Stimulated activated CD8-positive, alpha-beta memory T cell treated with anti-CD3 and anti-CD28 coated beads, Interleukin-15, amount 100 ng/mL, for 24 hours (primary cell): ENCODE measurements at places on chromosomes 6 and 20.

GRCh38 chr6:55812509-55812908, 62.9 kb downstream of the BMP5 start:
- no peak for DNase-seq

GRCh38 chr6:34190504-34191122, 44.7 kb upstream of the GRM4 start:
- DNase-seq, result no peak

DNA sequence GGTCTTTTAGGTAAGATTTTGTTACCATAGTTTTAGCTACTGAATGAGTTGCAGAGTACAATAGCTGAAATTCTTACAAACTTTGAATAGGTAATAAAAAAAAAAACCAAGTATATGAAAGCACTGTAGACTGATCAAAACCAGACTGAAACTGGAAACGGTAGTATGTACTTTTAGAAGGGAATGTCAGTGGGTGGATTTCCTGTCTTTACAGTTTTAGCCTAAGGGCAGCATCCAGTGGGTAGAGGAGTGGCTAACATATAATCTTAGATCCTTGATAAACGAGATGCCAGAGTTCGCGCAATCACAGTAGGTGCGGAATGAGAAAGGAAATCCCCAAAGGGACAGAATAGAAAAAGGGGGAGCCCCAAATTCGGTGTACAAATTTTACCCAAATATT, 385.9 kb upstream of the RUNX2 start:
- DNase-seq, result no peak

GRCh38 chr6:126914801-126915200, 203.7 kb upstream of the RSPO3 start:
- DNase-seq, result no peak

GRCh38 chr6:140252099-140252498, 877.7 kb upstream of the CITED2 start:
- no peak for DNase-seq

DNA sequence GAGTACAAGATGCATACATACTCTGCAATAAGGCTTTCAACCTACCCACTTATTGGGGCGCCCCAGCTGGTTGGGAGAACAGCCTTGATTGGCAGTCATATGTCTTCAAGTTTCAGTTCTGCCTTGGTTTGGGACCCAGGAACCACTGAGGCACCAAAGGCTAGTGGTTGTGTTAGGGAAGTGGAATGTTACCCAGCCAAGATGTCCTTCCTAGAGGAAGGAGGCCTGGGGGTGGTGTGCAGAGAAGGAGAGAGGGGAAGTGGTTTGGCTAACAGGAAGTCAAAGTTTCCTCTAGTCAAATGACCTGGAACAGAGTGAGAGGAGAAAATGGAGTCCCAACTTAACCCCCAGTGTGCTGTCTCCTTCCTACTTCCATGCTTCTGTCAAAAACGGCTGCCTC, 59.4 kb downstream of the CD164 start:
- no peak for DNase-seq

GRCh38 chr20:49276161-49276960, 1.5 kb downstream of the ZNFX1 start:
- DNase-seq, result no peak

DNA sequence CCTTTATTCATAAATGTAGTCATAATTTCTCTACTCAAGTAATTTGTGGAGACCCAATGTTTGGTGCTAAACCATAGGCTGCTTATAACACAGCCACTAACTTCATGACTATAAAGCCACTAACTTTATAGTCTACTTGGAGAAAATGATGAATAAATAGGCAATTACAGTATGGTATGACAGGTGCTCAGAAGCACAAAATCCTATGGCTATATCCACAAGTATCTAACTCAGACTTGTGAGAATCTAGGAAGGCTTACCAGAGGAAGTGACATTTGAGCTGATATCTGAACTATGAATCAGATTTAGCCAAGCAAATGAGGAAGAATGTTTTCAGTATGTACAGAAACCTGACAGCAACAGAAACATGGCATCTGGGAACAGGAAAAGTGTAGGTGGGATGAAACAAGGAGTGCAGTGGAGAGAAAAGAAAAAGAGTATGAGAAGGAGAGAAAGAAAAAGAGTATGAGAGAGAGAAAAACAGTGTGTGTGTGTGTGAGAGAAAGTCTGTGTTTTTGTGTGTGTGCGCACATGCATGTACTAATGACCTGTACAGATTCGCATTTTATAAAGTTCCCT, 59.9 kb downstream of the REV3L start:
- DNase-seq, result no peak

- no peak for DNase-seq
Observed at GRCh38 chr20:63349516-63349895, 11.6 kb downstream of the CHRNA4 start.

DNA sequence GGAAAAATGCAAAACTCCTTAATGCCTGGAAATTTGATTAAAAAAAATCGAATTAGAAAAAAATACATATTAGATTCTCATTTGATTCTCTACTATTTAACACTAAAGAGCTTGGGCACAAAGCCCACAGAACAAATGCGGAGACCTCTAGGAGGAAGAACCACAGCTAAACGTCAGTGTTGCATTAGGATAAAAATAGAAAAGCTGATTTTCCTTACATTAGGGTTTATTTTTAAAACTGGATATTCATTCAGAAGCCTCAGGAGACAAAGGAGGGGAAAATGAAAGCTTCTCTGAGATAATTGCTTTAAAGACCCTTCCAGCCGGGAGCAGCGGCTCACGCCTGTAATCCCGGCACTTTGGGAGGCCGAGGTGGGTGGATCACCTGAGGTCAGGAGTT, 77.3 kb downstream of the ECT2L start:
- DNase-seq, result no peak

DNA sequence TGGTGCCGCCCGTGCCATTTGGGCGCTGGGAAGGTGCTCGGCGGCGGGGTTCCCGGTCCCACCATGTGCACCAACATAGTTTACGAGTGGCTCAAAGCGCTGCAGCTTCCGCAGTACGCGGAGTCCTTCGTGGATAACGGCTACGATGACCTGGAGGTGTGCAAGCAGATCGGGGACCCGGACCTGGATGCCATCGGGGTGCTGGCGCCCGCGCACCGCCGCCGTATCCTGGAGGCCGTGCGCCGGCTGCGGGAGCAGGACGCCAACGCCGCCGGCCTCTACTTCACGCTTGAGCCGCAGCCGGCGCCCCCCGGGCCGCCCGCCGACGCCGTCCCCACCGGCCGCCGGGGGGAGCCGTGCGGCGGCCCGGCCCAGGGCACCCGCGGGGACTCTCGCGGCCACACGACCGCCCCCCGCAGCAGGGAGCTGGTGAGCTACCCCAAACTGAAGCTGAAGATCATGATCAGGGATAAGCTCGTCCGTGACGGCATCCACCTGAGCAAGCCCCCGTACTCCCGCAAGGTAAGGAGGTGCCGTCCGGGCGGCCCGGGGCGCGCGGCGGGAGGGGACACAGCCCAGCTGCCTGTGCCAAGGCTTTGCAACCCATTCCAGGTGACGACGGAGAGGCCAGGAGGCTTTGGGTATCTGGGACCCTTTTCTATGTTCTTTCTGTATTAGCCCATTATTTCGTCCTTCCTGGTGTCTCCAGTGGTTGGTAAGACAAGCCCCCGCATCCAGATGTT, 547 bp downstream of the SAMD5 start:
- no peak for DNase-seq

GRCh38 chr20:8163543-8163942, 31.5 kb downstream of the PLCB1 start:
- DNase-seq, result no peak

GRCh38 chr6:32173051-32173727, 2.7 kb downstream of the AGPAT1 start:
- no peak for DNase-seq

DNA sequence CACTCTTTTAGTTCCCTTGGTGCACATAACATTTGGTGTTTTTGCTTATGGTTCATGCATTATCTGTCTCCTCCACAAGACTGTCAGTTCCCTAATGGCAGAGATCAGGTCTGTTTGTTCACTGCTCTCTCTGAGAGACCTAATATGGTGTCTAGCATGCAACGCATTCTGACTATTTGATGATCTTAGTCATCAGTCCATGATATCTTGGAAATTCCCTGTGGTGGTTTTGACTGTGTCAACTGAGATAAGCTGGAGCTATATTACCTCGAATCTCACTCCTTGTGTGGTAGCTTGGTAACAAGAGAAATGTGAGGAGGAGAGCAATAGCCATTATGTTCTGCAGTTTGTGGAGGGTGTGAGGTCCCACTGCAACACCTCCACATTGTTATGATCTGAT, 229.8 kb downstream of the FRK start:
- no peak for DNase-seq

DNA sequence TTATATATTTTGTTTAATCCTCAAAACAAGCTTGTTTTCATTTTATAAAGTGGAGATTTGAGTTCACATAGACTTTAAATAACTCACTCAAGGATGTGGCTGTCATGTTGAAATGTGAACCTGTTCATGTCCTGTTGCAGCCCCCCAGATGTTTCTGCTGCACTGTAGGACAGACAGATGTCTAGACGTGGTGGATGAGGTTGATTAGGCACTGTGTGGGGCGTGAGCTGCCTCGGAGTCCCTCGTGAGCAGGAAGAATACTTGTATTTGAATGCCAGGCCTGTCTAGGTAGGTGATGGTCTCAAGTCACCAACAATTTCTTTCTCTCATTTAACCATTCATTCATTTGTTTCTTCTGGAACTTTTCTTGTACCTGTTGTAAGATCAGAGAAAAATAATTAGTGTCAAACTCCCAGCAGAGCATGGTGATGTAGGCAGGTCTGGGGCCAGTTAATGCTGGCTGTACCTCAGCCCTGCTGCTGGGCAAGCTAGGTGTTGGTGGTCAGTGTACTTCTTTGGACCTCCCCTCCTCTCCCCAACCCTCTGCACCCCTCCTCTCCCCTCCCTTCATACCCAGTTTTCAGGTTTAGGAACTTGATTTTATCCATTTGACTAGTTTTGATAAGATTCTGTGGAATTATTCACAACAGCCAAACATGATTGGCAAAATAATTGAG, 34.0 kb downstream of the AFDN start:
- no peak for DNase-seq

GRCh38 chr6:42960243-42961019, at the start of gene GNMT:
Gene GNMT, plus strand, starts transcription at chr6:42960754. Its CDS starts 14 bp downstream, at chr6:42960768.
- no peak for DNase-seq
